ENCODE measurements at places on chromosomes 13 and 19.

- DNase-seq, result no peak
These were observed 8.0 kb upstream of the DHRS12 start for GRCh38 chr13:51811920-51812451.

GRCh38 chr19:1396019-1396767 is 5.1 kb downstream of the GAMT start:
- no peak for DNase-seq

- peak; percentile 64 for DNase-seq
These were observed 423.4 kb downstream of the ITGBL1 start for GRCh38 chr13:101875717-101876393.

- no peak for DNase-seq
These were observed 260.1 kb downstream of the COL4A1 start for GRCh38 chr13:110046811-110047210.

- DNase-seq, result peak; percentile 55
These were observed 11.3 kb upstream of the TNFRSF19 start for GRCh38 chr13:23558675-23559536.

- DNase-seq, result no peak
These were observed at the start of gene MEIOSIN for GRCh38 chr19:45733160-45733810. MEIOSIN (plus strand) TSS chr19:45733439; CDS start chr19:45735377, 1,938 bp downstream.

GRCh38 chr19:7074705-7075282 is 5.3 kb downstream of the ZNF557 start:
- DNase-seq, result no peak

DNA sequence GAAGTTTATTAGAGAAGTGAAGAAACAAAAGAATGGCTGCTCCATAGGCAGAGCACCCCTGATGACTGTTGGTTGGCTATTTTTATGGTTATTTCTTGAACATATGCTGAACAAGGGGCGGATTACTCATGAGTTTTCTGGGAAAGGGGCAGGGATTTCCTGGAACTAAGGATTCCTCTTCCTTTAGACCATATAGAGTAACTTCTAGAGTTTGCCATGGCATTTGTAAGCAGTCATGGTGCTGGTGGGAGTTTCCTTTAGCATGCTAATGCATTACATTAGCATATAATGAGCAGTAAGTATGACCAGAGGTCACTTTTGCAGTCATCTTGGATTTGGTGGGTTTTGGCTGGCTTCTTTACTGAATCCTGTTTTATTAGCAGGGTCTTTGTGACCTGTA is 38.7 kb upstream of the PCDH8 start:
- no peak for DNase-seq

DNA sequence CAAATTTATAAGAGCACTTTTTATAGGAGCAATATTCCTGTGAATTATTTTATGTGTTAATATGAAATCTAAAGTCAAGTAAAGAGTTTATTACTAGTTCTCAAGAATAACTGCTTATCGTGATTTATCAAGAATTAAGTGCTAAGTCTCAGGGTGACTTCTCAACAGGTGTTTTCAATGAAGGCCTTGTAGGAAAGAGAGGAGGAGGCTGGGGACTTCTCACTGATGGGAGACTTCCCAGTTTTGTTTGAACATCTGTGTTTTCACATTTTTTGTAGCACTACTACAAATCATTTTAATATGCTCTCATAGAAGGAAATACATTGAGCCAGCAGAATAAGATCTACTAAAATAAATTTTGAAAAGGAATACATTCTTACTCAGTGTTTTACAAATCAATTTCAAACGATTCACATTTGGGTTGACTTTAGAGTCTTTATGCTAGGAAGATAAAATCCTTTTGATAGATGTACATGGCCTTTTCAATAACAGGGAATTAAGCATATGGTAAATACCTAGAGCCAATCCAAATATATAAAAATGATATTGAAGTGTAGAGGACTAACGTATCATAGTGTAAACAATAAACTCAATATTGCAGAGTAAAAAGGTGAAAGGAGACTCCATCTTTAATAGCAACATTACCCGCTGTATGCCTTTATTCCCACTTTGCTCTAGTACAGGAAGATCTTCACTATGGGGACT is 6.8 kb downstream of the PCDH17 start:
- DNase-seq, result no peak

GRCh38 chr19:46068345-46069258 is 27.8 kb upstream of the IGFL4 start:
- DNase-seq, result no peak

DNA sequence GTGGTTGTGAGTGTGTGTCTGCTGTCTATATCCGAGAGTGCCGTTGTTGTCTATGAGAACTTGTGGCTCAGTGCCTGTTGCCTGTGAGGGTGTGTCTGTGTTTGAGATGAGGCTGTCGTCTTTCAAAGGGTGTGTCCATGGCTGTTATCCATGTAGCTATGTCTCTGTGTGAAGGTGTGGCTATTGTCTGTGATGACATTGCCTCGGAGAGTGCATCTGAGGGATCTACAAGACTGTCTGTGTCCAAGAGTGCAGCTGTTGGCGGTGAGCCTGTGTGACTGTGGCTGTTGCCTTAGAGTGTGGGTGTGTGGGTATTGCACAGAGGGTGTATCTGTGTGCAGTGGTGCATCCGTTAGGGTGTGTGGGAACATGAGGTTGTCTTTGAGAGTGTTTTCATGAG is 4.9 kb downstream of the NUMBL start:
- DNase-seq, result no peak

GRCh38 chr13:50796463-50796862 is 47.0 kb downstream of the DLEU7 start:
- no peak for DNase-seq

DNA sequence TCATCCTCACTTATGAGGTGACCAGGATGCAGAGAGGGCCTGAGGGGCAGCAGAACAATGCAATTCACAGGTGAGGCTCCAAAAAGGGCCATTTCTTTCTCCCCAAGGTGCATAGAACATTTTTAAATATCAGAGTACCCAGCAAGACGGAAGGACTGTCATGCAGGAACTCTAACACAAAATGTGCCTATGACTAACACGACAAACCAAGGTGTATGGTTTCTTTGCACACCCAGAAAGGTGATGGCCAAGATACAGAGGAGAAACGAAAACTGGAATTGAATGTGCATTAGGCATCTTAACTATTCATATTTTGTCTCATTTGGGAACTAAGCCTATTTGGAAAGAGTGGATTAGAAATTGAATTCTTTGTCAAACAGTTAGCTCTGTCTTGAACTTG is 29.9 kb downstream of the SHISA2 start:
- DNase-seq, result no peak

DNA sequence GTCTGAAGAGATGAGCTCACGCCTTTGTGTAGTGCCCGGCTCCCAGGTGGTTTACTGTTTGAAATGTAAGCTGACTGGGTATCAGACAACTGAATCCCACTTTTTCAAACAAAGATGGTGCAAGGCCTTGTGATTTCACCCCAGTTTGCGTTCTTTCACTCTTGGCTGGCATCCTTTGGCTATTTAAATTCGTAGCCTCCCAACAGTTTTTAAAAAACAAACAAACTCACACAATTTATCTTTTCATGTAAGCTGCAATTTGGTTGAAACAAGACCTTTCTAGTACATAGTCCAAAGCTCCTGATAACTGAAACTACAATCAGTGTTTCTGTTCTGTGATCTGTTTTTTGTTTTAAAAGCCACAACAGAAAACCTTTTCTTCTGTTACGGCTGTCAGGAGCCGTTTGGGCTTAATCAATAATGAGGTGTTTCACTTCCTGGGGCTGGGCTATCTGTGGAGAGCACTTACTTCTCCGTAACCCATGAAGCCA is 65.1 kb upstream of the NPAS1 start:
- DNase-seq, result no peak

- no peak for DNase-seq
These were observed 53.8 kb downstream of the SLC6A16 start for GRCh38 chr19:49271080-49271753.

- no peak for DNase-seq
These were observed 46.2 kb downstream of the FNDC3A start for GRCh38 chr13:49021953-49022352.

- no peak for DNase-seq
These were observed 19.2 kb downstream of the RYR1 start for GRCh38 chr19:38452430-38453366.

- no peak for DNase-seq
These were observed 1.6 kb downstream of the RNASEH2B start for GRCh38 chr13:50911081-50911631.

DNA sequence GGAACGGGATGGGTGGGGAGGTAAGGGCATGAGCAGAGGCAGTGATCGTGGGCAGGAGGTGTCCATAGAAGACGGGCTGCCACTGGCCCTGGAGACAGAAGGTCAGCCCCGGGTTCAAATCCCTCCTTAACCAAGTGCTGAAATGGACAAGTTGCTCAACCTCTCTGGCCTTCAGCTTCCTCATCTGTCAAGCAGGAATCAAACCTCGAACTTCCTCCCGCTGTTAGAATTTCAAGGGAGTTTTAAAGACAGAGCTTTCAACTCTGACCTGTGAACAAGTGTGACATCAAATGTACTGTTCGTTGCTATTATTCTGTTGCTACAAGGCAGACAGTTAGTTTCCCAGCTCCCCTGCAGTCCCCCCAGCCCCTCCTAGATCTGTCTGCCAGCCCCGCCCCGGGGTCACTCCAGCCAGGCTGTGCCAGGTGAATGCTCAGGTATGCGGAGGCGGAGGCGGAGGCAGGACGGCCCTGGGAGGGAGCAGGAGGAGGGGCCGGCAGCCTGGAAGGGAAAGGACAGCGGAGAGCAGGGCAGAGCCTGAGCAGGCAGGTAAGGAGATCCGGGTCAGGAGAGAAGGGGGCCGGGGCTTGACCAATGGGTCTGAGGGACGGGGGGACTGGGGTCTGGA is at the start of gene EPS8L1:
Gene EPS8L1, plus strand, starts transcription at position 499 of the 628 bp plus-strand sequence. CDS start 576 bp downstream, outside the sequence.
- DNase-seq, result no peak

DNA sequence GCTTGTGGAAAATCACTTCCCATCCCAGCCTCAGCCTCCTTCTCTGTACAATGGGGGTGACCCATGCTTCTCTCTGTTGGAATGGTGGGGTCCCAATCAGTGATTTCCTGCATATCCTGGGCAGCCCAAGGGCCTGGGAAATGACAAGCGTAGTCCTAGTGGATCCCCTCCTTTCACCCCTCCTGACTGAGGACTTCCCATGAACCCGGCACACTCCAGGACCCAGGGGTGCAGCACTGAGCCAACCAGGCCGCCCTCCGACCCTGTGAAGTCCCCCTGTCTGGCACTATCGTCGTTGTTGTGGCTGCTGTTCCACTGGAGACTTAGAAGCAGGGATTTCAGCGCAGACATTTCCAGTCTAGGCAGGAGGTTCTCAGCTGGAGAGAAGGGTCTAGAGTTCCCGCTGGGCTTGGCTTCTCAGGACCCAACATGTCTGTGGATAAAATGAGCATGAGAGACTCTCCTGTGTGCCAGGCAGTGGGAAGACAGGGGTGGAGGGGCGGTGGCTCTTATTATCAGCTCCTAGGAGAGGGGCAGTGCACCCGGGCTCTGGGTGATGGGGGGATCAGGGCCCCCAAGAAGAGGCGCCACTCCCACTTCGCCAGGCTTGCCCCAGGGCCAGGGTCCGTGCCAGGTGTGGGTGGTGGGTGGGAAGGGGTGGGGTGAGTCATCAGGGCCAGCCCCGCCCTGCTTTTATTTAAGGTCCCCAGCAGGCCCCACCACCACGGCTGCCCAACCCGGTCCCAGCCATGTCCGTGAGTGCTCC is at the start of gene LGALS7B:
Gene LGALS7B, plus strand, starts transcription at position 723 of the 766 bp plus-strand sequence. Its CDS starts 27 bp downstream, at position 750.
- no peak for DNase-seq

GRCh38 chr13:110528911-110529310 is 32.6 kb downstream of the RAB20 start:
- DNase-seq, result no peak

GRCh38 chr19:7682175-7682855 is 1.7 kb downstream of the TRAPPC5 start:
- no peak for DNase-seq

DNA sequence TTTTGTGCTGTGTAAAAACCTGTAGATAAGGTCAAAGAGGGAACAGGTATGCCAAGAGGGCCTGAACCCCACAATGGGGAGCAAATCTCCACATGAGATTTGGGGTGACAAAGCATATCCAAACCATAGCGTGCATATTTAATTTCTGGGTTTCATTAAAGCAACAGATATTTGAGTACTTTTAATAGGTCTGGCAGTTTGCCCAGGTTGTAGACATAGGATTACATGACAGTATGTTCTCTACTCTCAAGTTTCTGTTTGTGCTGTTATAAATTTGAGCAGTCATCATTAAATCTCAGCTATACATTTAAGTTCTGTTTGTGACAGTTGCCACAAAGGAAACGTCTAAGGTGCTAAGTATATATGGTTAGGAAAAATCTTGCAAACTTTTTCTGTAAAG is 236.4 kb downstream of the ATP8A2 start:
- DNase-seq, result no peak

- no peak for DNase-seq
These were observed 232.5 kb downstream of the GPC5 start for GRCh38 chr13:91630946-91631345.

DNA sequence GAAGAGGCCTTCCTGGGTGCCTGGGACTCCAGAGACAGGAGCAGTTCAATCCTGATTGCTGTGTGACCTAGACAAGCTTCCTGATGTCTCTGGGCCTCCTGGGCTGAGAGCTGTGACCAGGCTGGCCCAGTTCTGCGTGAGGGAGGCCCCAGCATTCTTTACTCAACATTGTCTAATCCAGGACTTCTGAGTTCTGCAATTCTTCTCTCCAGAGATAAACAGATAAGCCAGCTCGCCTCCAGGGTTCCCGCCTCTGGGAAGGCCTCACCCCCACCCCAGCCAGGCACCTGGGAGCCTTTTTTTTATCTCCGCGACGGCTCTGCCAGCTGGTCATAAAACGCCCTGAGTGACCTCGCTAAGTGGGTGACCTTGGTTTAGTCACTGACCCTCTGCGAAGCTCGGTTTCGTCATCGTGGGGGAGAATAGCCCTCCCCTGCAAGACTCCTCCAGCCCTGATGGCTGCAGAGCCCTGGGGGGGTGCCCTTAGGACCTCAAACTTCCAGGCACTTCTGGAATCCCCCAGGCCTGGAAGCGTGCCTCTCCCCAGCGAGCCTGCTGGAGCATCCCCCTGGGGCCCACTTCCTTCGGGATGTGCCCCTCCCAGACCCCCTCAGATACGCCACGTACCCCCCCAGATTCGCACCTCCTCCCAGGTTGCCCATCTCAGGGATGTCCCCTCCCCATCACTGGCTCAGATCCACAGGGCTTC is 1.9 kb downstream of the SULT2B1 start:
- DNase-seq, result peak; percentile 26

- peak; percentile 30 for DNase-seq
These were observed 184.3 kb upstream of the TSC22D1 start for GRCh38 chr13:44760434-44760833.

DNA sequence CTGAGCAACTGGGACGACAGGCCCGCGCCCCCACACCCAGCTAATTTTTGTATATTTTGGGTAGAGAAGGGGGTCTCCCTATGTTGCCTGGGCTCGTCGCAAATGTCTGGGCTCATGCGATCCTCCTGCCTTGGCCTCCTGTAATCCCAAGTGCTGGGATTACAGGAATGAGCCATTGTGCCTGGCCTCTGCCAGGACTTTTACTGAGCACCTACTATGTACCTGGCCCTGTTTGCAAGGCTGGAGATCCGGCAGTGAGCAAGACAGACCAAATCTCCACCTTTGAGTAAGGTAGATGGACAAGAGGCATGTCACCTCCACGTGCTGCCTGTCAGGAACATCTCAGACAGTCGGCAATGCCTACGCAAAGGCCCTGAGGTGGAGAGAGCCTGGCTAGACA is 6.9 kb downstream of the FKBP8 start:
- no peak for DNase-seq

GRCh38 chr13:99307247-99307646 is at the start of gene GPR183:
GPR183 (minus strand) TSS chr13:99307399; CDS start chr13:99296145, 11,254 bp downstream.
- peak; percentile 32 for DNase-seq

GRCh38 chr19:38079926-38080380 is 144.1 kb downstream of the DPF1 start:
- DNase-seq, result peak; percentile 71
